NCI-H1417 treated with DMSO at 0.1 percent for 48 hours (cell line): ENCODE measurements at places on chromosomes 6 and 20.
A peak's percentile ranks its signal among the peaks of the same experiment; 100 is the strongest.

GRCh38 chr6:70957284-70957617 is 391 bp upstream of the B3GAT2 start:
- no peak for DNase-seq

DNA sequence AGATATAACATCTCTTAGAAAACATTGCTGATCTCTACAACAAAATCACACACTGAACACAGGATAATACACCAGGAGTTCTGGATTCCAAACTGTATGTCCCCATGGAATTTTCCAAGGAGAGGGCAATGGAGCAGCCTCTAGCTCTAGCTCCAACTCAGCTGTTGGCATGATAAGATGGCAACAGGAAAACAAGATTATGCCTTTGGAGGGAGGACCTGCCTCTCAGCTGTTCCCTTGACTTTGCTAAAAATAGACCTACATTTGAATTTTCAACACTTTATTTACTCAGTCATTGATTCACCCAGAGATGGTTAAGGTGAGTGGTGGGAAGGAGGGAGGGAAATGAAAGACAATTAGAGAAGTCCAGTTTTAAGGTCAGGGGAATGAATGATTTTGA is 246.7 kb downstream of the ALDH8A1 start:
- no peak for DNase-seq

- no peak for DNase-seq
These were observed 51.9 kb downstream of the VGLL2 start for GRCh38 chr6:117317261-117317660.

GRCh38 chr6:110544472-110544871 is 68.1 kb upstream of the SLC22A16 start:
- DNase-seq: no peak

GRCh38 chr6:42688281-42688680 is 34.1 kb downstream of the PRPH2 start:
- DNase-seq: no peak

- DNase-seq: no peak
These were observed 21.0 kb downstream of the OPRM1 start for GRCh38 chr6:154060076-154060475.

DNA sequence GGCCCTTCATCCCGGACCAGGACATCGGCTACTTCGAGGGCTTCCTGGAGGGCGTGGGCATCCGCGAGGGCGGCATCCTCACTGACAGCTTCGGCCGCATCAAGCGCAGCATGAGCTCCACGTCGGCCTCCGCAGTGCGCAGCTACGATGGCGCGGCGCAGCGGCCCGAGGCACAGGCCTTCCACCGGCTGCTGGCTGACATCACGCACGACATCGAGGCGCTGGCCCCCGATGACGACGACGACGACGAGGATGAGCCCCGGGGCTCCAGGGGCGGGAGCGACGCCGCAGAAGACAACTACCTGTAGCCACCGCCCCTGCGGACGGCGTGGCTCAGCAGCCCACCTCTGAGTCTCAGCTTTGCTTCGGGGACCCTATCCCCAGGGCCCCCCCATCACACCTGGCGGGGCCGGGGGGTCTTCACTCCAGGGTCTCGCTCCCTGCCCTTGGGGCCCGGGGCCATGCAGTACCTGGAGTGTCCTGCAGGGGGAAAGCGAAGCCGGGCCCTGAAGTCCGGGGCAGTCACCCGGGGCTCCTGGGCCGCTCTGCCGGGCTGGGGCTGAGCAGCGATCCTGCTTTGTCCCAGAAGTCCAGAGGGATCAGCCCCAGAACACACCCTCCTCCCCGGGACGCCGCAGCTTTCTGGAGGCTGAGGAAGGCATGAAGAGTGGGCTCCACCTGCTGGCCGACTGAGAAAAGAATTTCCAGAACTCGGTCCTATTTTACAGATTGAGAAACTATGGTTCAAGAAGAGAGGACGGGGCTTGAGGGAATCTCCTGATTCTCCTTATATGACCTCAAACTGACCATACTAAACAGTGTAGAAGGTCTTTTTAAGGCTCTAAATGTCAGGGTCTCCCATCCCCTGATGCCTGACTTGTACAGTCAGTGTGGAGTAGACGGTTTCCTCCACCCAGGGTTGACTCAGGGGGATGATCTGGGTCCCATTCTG is 20.8 kb upstream of the HCK start:
- DNase-seq: peak; percentile 16

- no peak for DNase-seq
These were observed 191.6 kb downstream of the MYLK4 start for GRCh38 chr6:2558861-2559801.

- DNase-seq: no peak
These were observed 90.8 kb downstream of the DOK5 start for GRCh38 chr20:54566031-54566688.

- DNase-seq: no peak
These were observed 68.8 kb downstream of the CDS2 start for GRCh38 chr20:5195655-5196054.

GRCh38 chr20:51889466-51889865 is 87.1 kb upstream of the SALL4 start:
- no peak for DNase-seq

GRCh38 chr6:11151488-11151887 is 40.0 kb upstream of the ERVFRD-1 start:
- DNase-seq: no peak

DNA sequence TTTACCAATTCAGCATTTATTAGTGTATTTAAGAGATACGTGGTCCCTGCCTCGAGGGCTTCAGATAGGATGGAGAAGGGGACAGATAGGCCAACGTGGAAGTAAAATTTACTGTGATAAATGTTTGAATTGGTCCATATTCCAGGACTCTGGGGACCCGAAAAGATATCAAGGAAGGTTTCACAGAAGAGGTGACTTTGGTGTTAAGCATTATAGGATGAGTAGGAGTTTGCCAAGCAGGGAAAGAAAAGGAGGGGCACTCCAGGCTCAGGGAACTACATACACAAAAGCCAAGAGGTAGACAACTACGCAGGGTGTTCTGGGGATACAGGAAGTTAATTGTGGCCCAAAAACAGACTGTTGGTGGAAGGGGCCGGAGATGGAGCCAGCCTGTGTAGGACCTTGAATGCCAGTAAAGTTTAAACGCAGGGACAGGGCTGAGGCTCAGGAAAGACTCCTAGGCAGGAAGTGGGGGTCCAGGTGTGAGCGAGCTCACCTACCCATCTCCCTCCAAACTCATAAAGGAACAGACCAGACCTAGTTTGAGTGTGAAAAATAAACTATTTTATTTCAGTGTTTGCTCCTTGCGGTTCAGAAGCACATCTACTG is 37.0 kb downstream of the TGM2 start:
- DNase-seq: no peak

GRCh38 chr6:79564636-79565035 is 27.4 kb upstream of the LCA5 start:
- DNase-seq: no peak

GRCh38 chr6:3723251-3723650 is 28.3 kb downstream of the PXDC1 start:
- no peak for DNase-seq

- DNase-seq: no peak
These were observed 95.7 kb downstream of the PRDM1 start for GRCh38 chr6:106181664-106182418.

- no peak for DNase-seq
These were observed 25.3 kb upstream of the TOP1 start for GRCh38 chr20:41003143-41003935.

GRCh38 chr6:43359381-43359780 is 10.1 kb downstream of the ZNF318 start:
- no peak for DNase-seq

GRCh38 chr20:58251348-58251978 is 23.0 kb upstream of the ANKRD60 start:
- DNase-seq: no peak

DNA sequence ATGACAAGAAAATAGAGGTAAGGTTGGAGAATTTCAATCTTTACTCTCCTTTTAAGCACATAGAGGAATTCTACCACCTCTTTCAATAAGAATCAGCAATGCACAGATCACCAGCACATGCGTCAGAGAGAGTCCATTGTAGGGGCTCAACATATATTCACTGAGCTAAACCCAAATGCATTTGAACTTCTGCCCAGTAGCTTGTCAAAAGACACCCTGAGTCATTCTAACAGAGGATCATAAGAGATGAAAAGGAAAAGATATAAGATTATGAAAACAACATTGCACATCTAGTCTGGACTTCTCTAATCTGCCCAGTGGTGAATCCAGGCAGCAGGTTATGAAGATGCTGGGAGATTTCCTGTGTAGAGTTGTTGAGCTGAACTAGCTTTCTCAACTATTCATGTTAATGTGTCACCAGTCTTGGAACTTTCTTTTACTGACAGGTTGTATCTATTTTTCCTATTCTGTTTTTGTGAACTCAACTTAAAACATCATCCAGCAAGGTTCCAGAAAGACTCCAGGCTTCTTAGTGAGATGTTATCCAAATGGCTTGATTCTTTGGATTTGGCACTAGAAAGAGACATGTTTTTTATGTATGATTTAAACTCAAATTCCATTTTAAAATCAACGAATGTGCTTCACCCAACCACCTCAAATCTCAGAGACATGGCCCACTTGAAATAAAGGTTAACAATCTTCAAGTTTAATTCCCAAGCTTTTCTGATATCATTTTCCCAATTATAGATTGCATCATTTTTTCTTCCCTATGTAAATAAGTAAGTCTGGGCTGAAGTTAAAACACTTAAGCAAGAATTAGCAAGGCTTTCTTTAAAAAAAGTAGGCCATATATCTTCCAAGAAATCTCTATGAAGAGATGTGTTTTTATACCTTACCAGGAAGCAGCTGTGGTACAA is 89.3 kb downstream of the TSHZ2 start:
- no peak for DNase-seq

GRCh38 chr20:13461849-13462458 is 176.8 kb downstream of the TASP1 start:
- DNase-seq: no peak
